Activated CD4-positive, alpha-beta T cell treated with anti-CD3 and anti-CD28 coated beads for 48 hours (primary cell): ENCODE measurements at places on chromosomes 7 and 10.

- DNase-seq = peak; percentile 70
These were observed 7.1 kb downstream of the SHH start for GRCh38 chr7:155804897-155805825.

- DNase-seq = no peak
These were observed 233.1 kb downstream of the CCDC3 start for GRCh38 chr10:12768156-12769100.

DNA sequence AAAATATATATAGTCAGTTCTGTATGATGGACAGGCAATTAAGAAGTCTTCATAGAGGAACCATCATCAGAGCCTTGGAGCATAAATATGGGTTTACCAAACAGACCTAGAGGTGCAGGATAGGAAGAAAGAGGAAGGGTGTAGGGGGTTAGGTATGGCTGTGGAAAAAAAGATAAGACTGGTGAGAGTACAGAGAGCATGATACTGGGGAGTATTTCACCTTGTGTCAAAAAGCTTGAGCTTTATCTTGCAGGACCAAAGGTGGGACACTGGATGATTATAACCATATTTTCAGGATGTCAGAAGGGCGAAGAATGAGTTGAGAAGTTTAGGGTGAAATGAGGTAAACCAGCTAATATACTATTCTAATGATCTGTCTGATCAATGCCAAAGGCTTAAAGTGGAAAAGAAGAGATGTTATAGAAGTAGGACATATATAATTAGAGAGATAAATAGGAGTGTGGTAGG, 54.6 kb downstream of the MRPL32 start:
- no peak for DNase-seq

- no peak for DNase-seq
These were observed 3.6 kb upstream of the JAKMIP3 start for GRCh38 chr10:132062116-132062515.

DNA sequence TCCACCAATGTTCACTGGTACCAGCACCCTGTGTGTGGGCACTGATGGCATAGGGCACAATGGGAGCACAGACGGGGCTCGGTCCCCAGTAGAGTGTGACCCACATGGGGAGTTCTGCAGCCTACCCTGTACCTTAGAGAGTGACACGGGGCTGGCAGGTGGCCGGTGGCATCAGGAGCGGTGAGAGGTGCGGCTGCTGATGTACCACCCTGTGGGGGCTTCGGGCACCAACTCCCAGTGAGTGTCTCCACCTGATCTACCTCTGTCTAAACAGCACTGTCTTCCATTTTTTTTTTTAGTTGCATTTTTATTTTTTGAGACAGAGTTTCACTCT, 4.1 kb downstream of the JAKMIP3 start:
- no peak for DNase-seq

GRCh38 chr10:21315645-21316220, 209.7 kb downstream of the SKIDA1 start:
- DNase-seq = no peak

DNA sequence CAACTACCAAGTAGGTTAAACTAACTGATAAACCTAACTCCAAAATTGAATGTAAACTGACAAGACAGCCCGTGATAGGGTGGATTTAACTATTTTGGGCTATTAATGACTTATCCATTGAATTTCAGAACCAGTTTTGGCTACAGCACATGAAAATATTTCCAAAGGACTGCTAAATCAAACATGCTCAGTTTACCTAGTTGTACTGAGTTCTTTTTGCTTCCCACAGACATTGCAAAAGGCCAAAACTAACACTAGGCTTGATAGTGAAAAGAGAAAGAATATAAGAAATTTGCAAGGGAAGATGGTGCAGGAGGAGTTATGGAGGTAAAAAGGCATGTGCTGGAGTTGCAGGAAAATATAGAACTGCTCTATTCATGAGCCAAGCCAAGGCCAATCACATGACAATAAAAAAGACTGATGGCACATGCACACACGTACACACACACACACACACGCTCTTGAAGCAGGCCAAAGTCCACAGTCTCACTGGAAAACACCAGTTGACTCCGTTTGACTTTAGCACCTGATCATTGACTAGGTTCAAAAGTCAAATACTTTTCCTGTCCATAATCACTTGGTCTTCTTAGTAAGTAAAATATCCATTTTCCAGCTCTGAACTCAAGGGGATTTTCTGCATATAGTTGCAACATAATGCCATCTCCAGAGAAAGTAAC, 76.0 kb upstream of the AGBL3 start:
- DNase-seq = no peak

DNA sequence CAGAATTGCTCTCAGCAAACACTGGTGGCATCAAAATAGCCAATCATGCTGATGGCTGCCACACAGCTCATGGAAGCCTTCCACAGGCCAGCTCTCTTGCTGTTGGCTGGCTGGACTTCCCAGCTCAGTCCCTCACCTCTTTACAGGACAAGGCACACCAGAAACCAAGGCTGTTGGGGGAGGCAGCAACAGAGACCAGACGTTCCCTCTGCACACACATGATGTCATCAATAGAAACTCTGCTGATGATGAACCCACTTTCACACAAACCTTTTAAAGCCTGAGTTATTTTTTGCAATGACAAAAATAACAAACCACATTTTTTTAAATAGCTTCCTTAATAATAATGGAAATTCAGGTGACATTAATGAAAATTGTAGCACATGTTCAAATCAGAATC, 300.9 kb upstream of the C7orf33 start:
- DNase-seq = no peak

GRCh38 chr7:47511699-47512370, 70.1 kb downstream of the TNS3 start:
- DNase-seq = no peak

- DNase-seq = no peak
These were observed 166.4 kb upstream of the ADO start for GRCh38 chr10:62638062-62638477.

DNA sequence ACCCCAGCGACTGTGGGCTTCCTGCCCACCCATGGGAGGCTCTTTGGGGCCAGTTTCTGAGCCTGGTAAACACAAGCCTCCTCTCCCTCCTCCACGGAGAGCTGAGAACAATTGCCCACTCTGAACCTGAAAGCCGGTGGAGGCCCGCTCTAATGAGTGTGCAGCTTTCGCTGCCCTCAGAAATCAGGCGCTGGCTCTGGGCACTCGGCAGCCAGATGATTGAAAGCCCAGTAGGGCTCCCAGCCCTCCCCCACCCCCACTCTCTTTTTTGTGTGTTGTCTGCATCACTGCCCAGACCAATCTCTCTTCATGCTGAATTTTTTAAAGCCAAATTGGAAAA, 438.9 kb downstream of the RPS24 start:
- DNase-seq = no peak

DNA sequence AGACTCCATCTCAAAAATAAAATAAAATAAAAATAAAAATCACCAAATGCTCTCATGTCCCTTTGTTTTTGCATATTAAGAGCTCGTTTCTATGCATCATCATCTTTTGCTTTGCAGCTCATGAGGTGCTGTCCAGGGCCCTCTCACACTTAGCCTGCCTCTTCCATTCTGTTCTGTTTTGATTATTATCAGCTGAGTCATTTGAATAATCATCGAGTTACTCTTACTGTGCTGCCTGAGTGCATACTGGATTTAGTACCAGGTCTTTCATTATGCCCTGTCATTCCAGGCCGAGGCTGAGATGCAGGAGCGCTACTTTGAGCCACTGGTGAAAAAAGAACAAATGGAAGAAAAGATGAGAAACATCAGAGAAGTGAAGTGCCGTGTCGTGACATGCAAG, 33.0 kb downstream of the UCMA start:
- no peak for DNase-seq

- no peak for DNase-seq
These were observed 363.0 kb downstream of the SH2D4B start for GRCh38 chr10:80900661-80901060.

- DNase-seq = no peak
These were observed 75.0 kb downstream of the PRKAG2 start for GRCh38 chr7:151801782-151802468.

DNA sequence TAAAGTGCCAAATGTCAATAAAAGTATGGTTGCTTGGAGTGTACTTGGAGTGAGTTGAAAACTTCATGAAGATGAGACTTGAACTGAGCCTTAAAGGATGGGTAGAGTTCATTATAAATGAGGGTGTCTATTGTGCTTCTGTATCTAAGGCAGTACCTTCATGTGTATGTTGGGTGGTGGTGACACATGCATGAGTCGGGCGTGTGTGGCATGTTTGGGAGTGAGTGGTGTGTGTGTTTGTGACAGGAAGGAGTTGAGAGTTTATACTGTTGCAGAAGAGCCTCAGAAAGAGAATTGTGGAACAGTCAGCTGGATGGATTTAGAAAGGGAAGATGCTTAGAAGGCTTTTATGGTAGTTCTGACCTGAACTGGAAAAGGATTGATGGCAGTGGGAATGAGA, 6.0 kb upstream of the ZRANB1 start:
- peak; percentile 47 for DNase-seq

GRCh38 chr7:14235056-14235455, 245.6 kb upstream of the ETV1 start:
- no peak for DNase-seq

GRCh38 chr7:127957886-127958285, 73.4 kb downstream of the LRRC4 start:
- no peak for DNase-seq

- DNase-seq = no peak
These were observed 462.3 kb downstream of the PAXIP1 start for GRCh38 chr7:154540596-154540995.

DNA sequence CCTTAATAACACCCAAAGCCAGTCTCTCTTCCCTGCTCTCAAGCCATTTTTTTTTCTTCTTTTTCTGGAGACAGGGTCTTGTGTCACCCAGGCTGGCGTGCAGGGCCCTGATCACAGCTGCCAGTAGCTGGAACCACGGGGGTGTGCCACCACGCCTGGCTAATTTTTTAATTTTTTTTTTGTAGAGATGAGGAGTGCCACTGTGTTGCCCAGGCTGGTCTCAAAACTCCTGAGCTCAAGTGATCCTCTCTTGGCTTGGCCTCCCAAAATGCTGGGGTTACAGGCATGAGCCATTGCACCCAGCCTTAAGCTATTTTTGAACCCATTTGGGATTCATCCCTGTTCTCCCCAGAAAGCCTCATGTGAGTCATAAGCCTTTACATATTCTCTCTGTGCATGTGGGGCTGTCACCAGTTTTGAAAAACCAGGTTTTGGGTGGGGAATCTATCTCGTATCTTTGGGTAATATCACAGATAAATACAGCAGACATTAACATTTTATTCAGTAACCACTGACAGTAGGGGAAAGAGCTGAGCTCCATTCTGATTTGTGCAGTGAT, 15.5 kb downstream of the ZNF487 start:
- no peak for DNase-seq

DNA sequence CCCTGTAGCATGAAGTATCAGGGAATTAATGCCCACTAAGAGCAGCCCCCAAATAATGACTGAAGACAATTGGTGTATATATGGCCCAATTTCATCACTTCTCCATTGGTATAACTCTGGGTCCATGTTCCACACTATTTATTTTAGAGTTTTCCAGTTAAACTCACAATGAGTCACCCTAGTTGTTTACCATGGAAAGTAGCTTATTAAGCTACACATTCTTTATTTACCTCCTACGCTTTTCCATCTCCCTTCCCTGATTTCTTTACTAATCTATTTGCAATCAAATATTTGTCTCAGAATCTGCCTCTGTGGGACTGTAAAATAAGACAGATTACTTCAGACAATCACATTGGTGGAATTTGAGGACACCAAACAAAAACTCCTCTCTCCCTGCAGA, 655.6 kb downstream of the SORCS1 start:
- no peak for DNase-seq

- no peak for DNase-seq
These were observed 114.1 kb downstream of the CPED1 start for GRCh38 chr7:121102619-121103018.

DNA sequence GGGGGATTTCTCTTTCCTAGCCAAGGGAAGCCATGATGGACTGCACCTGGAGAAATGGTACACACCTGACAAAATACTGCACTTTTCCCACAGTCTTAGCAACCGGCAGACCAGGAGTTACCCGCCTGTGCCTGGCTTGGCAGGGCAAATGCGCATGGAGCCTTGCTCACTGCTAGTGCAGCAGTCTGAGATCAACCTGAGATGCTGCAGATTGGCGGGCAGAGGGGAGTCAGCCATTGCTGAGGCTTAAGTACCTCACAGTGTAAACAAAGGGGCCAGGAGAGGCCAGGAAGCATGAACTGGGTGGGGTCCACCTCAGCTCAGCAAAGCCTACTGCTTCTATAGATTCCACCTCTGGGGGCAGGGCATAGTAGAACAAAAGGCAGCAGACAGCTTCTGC, 49.4 kb downstream of the OR13A1 start:
- no peak for DNase-seq

DNA sequence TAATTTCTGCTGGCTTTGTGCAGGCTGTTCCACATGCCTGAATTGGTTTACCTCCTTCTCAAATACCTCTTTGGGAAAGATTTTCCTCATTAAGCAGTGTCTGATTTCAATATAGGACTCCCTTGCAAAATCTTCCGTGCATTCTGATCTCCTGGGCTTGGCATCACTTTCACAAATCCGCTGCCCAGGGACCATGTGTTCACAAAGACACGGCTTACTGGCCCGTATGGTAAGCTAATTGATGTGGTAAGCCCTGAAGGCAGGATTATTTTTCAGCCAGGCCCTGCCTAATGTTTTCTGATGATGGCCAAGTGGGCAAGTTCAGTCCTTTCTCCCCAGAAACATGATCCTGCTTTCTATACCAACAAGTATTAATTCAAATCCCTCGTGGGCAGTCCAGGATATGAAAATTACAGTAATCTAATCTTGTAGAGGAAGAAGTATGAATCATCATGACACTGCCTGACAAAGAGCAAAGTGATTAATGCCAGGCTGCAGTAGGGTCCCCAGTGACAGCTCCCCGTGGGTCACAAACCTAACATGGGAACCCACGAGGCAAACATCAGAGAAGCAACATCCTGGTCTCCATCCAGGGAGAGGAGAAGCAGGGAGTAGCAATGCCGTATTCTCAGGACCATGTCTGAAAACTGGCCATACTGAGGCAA, 11.6 kb upstream of the SVIL start:
- peak; percentile 13 for DNase-seq

DNA sequence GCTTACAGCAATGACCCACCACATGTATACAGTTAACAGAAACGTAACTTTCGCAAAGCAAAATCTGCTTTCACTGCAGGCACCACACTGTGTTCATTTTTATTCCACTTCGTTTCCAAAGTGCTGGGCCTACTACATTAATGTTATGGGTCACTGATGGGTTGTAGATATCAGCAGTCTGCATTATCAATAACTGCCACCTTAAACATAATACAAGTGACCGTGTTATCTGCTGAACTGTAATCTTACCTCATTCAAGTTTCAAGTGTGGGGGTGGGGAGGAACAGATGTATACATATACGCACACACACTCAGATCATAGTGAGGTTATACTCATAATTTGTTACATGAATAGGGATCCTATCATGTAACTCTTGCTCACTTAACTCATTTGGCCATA, 21.1 kb downstream of the RNF32 start:
- DNase-seq = no peak
